ENCODE measurements at places on chromosomes 11 and 22.
A peak's percentile ranks its signal among the peaks of the same experiment; 100 is the strongest.

- peak; percentile 22 for DNase-seq
These were observed 6.9 kb upstream of the NEAT1 start for GRCh38 chr11:65415499-65416340.

DNA sequence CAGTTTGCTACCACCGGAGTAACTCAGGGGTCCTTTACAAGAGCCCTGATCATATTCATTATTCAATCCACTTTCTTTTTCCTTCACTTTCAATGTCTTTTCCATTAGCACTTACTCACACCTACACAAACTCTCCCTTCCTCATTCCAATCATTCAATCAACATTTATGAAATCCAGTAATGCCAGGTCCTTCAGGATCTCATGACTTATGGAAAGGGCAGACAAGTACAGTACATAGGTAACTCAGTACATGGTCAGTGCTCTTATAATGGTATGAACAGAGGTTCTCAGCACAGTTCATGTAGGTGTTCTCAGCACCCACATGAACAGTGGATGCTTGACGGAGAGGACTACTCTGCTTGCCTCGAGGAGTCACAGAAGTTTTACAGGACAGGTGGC, 106.6 kb downstream of the USP35 start:
- no peak for DNase-seq

DNA sequence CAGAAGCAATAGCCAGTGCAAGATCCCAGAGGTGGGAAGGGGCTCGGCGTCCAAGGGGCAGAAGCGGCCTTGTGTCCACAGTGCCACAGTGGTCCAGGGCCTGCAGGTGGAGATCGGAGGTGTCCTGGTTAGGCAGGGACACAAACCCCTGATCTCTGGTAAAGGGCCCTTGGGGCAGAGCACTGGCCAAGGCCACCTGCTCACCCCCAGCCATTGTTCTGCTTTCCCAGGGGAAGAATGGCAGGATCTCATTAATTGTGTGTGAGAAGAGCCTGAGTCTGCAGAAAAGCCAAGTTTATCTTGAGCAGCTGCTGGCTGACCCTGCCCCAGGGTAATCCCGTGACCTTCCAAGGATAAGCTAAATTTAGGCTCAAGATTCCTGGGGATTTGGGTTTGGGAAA, 3.1 kb upstream of the CLDN5 start:
- no peak for DNase-seq

- DNase-seq = no peak
These were observed 8.0 kb downstream of the IFITM10 start for GRCh38 chr11:1742371-1742770.

DNA sequence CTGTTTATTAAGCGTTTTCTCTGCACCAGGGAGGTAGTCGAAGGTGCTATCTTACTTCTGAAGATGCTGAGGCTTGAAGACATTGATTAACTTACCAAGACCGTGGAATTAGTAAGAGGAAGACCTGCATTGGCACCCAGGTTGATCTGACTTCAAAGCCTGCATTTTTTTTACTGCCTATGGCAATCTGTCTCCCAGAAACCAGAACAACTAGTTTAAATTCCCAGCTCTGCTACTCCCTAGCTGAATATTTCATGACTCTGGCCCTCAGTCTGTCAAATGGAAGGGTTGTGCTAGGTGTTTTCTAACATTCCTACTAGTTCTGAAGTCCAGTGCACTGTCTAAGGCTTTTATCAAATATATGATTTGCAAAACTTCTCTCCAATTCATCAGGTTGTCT, 52.0 kb upstream of the GRAMD1B start:
- DNase-seq = no peak

DNA sequence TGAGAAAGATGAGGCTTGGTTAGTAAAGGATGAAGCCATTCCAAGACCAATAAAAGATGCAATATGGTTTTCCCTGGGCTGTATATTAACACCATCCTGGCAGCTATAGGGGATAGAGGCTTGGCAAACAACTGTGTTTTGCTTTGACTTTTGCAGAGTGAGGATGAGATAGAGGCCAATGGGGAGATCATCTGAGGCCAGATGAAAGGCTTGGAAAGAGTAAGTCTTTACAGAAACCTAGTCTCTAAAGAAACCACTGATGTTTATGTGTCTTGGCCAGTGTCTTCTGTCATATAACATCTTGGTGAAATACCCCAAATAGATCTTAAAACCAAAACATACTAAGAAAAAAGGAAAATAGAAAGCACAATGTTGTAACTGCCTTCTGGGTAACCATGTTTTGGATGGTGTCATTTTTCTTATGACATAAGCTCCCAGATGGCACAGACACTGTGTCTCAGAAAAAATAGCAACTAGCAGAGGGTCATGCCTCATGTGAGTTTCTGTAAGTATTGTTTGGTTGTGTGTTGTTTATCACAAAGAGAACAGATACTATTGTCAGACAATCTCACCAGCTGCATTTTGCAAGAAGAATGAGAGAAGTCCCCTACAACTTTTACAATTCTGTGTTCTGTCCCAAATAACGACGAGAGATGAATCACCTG, 305.4 kb downstream of the ST3GAL4 start:
- DNase-seq = no peak

- DNase-seq = no peak
These were observed 66.0 kb downstream of the TBC1D22A start for GRCh38 chr22:46828323-46828900.

- no peak for DNase-seq
These were observed 41.7 kb upstream of the APLNR start for GRCh38 chr11:57278721-57279095.

DNA sequence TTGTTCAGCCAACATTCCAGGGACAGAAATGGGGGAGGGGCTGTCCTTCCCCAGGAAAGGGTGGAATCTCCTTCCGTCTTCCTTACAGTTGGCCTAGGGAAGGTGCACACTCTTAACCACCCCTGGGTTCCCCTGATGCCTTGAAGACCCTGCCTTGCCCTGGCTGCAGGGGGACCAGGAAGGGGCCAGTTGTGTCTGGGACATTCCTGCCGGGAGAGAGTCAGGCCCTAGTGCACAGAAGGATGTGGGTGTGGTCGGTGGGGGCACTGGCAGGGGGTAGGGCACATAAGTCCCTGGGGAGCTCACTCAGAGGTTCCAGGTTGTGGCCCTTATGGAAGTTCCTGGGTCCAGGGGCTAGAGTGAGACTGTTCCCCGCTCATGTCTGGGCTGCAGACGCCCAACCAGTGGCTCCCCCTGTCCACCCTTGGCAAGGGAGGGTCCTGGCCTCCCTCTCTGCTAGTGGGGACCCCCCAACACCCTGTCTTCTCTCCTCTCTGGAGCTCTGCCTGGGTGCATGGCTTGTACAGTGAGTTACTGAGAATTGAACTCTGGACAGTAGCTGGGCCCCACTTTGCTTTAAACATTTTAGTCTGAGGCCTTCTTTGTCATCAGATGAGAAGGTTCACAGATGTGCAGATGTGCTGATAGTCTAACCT, 2.0 kb upstream of the APOBEC3A start:
- no peak for DNase-seq

DNA sequence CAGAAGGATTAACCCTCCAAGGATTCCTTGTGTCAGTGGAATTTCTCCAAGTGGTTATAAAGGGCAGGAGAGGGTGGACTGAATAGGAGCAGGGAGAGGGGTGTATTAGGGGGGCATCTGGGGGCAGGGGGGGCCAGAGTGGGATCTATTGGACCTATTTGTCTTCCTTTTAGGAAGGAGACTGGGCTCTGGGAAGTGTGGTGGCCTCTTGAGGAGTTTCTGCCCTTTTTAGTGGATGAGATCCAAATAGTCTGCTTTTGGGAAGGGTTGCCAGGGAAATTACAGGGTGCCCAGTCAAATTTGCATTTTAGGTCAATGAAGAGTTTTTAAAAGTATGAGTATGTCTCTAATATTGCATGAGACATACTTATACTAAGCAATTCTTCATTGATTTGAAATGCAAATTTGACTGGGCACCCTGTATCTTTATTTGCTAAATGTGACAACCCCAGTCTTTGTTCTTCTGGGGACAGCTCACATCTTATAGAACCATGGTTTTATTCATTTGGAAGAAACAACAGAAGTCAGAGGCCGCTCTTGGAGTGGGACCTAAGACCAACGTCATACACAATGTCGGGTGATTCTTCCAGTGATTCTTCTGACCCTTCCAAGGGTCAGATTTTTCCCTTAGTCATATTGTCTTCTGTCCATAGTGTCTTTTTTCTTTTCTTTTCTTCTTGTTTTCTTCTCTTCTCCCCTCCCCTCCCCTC, 429 bp upstream of the SLC22A6 start:
- DNase-seq = no peak

GRCh38 chr11:15212876-15213275, 98.2 kb downstream of the INSC start:
- DNase-seq = no peak

DNA sequence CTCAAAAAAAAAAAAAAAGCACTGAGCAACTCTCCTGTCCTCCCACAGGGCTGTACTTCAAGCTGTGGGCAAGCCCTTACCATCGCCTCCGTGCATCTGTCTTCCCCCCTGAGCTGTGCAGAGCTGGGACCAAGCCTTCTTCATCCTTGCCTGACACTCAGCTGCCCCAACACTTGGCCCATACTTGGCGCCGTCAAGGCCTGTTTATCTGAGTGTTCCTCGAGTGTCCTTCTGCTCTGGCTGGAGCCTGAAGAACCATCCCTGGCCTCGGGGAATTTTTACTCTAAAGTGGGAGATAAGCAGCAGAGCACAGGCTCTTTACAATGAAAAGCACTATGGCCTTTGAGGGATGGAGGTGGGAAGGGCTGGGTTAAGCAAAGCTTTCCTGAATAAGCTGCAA, 1.6 kb upstream of the TIRAP start:
- DNase-seq = no peak

DNA sequence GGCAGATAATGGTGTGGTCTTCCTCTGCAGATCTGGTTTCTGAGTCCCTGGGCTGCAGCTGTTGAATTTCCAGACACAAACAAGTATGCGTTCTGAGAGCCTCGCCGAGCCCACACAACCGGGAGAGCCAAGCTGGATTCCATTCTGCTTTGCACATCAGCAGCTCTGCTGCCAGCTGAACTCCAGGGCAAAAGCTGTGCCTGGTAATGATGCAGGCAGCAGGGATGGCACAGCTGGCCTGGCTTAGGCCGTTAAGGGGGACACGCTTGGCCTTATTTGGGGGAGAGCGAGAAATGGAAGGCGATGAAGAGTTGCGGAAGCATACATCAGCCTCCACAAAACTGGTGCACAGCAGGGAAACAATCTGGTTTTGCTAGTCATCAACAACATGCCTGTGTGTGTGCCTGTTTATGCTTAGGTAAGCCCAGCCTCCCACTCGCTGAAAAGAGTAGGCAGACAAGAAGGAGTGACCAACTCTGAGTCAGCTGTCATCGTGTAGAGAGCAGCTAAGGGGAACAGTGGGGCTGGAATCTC, 25.1 kb downstream of the ADAMTS8 start:
- DNase-seq = peak; percentile 90

DNA sequence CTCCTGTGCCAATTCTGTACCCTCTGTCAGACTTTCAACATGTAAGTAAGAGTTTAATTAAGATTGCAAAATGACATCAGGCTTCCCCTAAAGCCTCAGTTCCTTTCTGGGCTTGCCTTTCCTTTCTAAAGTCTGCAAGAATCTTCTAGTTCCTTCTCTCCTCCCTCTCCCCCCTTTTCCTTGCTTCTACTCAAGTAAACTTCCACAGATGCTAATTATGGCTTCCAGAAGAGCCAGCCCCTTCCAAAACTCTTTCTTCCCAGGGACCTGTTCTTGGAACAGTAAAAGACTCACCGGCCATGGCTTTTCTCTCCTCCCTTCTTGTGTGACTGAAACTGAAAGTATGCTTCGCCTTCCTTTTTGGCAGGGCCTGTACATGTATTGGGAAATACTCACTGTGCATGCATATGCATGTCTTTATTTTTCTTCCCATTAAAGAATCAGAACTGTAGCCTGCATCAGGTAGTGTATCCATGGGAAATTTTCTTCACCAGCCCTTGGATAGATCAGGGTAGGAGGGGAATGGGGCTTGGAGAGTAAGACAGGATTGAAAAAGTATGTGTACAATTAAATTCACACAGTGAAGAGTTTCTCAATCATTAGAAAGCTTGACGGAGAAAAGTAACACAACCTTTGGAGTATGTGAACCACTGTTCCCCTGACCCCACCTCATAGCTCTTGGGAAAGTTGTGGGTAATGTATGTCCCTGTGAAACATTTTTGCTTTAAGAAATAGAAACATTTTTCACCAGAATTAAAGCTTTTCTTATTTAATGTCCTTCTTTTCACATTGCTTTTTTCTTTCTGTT, at the start of gene CASP1:
Gene CASP1, minus strand, starts transcription at position 332 of the 808 bp plus-strand sequence. Its CDS starts 31 bp downstream, at position 301.
- DNase-seq = peak; percentile 87

DNA sequence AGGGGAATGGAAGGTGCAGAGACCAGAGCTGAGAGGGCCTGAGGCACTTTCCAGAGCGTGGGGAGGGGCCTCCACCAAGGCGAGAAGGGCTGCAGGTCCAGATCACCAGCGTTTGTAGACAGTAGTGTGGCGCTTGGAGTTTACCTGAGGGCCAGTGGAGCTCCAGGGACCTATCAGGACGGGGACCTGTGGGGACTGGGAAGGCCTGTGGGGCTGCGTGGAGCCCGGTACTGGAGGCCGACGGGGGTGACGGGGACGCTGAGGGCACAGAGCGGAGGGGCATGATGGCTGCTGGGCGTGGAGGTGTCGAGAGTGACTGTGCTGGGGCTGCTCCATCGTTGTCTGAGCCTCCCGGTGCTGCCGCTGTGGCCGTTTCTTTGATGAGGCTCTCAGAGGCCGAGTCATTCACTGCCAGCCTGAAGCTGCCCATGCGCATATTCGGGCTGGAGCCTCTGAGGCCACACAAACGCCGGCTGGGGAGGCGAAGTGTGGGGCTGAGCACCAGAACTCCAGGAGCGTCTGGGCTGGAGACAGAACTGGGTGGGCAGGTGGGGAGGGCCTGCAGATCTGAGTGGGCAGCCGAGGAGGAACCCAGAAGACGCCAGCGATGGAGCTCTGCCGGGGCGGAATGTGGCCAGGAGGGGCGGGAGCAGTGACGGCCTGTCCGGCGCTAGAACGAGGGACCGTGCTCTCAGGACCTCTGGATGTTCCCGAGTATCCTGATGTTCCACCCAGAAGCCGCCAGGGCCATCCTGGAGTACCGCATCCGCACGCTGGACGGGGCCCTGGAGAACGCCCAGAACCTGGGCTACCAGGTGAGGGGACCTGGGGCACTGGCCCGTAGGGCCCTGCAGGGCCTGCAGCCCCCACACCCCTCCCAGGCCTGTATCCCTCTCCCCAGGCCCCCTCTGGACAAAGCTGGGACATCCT, 2.6 kb downstream of the PGGHG start:
- no peak for DNase-seq

DNA sequence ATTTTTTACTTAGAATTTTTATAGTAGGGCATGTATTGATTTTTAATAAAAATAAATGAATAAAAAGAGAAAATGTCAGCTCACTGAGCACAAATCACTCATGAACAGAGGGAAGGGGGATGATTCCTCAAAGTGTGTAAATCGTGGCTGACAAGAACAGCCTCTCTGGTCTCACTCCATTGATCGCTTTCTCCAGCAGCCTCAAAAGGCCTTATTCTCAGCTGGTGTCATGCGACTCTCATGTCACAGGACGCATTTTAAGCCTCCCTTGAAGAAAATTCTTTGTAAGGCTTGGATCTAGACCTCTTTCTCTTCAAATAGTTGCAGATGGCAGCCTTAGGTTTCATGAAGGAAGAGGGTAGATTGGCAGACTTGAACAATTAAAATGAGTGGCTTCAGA, 33.9 kb upstream of the SLC5A12 start:
- DNase-seq = no peak

GRCh38 chr11:119907122-119907851, 178.3 kb upstream of the NECTIN1 start:
- no peak for DNase-seq

Measured in foreskin fibroblast (primary cell).